ACHN (cell line): ENCODE measurements at places on chromosomes 3 and 15.

DNA sequence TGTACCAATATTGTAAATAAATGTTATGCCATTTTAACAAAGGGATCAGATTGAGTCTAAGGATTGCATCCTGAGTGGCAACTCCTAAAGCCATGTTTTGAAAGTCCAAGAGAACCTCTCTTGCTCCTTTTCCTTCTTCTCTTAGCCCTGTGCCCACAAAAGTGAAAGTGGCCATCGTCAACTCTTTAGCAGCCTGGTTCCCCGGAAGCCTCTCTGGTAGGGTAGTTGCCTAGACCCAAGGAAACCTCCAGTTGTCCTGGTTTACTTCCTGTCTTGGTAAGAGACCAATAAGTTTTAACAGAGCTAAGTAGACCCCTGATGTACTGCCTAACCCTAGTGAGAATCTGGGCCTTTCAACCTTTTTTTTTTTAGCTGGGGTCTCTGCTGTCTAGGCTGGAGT lies 10.2 kb upstream of the ITPKA start:
- no peak for DNase-seq

DNA sequence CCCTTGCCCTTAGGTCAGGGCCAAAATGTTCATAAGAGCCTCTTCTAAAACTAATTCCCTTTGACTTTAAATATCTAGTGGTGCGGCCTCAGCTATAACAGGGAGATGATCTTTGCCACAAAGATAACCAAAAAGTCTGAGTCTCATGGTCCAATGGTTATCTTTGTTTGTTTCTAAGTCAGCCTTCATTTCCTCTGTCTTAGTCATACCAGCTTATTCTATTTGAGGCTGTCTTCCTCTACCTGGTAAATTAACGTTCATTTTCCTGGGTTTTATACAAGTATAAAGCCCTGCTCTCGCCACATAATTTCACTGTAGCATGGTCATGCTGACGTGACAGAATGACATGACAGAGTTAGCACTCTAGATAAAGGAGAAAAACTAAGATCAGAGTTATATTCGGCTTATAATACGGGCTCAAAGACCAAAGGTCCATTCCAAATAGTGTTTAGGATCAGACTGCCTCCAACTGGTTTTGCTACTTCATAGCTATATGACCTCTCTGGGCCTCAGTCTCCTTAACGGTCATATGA lies 18.4 kb downstream of the ZNF860 start:
- no peak for DNase-seq

DNA sequence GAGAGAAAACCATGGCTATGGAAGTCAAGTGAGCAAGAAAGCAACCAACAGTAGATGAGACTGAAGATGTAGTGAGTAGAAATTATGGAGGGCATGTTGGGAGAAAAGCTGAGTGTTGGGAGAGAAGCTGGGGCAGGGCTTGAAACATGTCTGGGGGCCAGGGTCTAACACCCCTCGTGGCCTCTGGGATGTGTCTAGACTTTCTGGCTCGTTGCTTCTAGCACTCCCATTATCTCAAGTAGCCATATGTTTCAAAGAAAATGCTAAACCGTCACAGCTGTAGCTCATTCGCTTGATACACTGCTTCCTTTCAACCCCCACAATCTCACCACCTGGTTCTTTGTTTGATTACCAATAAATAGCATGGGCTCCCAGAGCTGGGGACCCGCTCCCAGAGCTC lies 83.8 kb upstream of the BCHE start:
- no peak for DNase-seq

DNA sequence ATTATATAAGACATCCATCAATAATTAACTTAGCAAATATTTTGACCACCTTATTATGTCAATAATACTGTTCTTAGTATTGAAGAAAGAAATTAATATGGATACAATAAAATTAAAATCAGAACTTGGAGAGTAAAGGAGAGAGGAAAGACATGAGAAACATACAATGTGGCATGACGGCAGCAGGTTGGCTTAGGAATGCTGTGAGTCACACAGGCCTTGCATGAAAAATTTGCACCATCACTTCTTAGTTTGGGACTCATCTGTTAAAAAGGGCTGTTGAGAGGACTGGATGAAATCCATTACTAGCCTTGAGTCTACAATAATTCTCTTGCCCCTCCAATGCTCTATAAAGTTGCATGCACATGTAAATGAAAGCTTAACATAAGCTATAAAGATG lies 880.8 kb downstream of the ROBO1 start:
- DNase-seq = peak; percentile 76

DNA sequence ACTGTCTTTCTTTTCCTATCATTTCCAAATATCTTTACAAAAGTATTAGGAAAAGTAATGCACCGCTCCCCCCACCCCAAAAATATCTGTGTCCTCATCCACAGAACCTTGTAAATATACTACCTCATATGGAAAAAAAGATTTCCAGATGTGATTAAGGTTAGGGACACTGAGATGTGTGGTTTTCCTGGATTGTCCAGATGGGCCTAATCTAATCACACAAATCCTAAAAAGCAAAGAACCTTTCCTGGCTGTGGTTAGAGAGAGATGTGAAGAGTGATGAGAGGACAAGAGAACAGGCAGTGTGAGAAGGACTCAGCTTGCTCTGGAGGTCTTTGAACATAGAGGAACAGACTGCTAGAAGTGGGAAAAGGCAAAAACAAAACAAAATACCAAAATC lies 77.7 kb downstream of the ROBO1 start:
- no peak for DNase-seq

DNA sequence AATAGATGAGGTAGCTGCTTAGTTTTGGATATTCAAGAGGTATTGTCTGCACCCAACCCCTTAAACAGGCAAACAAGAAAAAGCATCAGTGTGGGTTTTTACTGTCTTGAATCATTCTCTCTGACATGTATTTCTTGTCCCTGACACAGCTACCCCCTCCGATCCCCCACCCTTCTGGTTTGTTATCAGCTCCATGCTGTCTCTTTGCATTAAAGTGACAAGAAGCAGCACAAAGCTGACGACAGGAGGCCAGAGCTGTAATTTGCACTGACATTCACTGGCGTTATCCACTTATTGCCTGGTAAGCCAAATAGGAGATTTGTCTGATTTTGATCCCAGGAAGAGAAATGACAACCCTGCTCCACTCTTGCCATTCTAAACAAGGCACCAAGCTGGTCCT lies 83.3 kb upstream of the SNRK start:
- DNase-seq = no peak

DNA sequence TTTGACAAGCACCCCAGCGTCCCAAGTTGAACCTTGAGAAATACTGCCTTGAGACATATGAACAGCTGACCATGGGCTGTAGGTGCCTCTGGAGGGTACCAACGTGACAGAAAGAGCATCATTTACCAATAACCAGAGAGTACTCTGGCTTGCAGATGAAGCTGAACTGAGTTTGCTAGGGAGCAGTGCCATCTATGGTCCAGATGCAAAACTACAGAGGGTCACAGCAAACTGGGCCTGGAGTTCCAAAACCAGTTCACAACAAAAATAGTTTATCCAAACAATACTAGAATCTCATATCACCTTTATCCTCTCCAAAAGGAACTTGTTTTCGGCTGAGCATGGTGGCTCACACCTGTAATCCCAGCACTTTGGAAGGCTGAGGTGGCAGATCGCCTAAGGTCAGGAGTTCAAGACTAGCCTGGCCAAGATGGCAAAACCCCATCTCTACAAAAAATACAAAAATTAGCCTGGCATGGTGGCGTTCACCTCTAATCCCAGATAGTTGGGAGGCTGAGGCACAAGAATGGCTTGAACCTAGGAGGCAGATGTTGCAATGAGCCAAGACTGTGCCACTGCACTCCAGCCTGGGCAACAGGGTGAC lies 69.3 kb downstream of the CHAC1 start:
- DNase-seq = peak; percentile 48

DNA sequence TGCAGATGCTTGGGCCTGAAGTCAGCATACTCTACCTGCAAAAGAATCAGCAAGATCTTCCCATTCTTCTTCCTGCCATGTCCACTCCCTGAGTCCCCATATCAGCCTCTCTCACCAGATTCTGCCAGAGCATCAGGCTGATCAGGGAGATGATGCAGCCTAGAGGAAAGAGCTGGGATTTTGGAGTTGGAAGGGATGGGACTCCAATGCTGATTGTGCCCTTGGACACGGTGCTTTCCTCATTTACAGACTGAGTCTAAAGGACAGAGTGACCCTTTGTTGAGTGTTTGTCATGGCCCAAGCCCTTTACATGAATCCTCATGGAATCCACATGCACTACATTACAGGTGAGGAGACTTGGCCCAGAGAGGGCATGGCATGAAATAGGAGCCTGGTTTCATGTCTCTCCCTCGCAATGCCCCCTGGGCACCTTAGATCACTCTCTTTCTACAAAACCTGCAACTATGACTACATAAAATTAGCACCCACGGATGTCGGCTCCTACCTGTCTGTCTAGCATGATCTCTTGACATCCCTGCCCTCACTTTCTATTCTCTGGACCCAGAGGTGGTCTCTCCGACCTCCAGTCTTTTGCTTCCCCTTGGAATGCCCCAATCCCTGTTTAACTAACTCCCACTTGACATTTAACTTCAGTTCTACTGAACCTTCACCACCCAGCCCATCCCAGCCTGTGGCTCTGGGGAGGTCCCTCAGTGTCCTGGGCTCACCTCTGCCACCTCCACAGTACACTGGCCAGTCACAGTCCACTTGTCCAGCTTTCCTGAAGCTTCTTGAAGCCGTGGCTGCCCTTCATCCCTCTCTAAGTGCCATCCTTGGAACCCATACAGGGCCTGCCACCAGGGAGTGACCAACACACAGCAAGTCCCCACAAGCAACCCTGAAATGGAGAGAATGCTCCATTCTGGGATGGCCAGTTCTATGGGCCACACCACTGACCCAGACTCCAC lies 173.5 kb downstream of the ABHD5 start:
- no peak for DNase-seq

DNA sequence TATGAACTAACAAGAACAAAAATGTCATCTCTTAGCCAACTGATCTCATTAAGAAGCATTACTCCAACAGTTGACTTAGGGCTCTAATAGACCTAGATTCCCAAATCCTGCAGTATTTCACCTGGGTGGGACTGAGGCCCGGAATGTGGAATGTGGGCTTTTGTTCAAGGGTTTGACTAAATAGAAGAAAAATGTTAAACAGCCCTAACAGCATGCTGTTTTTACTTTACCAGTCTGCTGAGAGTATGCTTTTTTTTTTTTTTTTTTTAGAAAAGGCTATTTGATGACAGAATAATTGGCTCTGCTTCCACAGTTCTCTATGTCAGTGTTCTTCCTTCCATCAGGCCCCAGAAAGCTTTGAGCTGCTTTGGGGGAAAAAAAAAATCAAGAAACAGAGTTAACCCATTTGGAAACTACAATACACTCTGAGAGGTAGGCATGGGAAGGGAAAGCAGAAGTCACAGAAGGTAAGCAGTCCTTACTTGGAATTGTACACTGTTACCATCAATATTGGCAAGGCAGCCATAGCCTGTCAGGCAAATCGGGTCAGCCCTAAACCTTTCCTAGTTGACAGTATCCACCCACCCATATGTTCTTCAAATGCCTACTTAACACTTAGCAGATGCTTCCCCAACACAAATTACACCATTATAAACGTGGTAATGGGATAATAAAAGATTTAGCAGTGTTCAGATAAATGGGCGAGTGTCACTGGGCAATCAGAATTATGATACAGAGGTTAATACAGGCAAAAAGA lies 224.2 kb downstream of the CNTN3 start:
- DNase-seq = no peak

DNA sequence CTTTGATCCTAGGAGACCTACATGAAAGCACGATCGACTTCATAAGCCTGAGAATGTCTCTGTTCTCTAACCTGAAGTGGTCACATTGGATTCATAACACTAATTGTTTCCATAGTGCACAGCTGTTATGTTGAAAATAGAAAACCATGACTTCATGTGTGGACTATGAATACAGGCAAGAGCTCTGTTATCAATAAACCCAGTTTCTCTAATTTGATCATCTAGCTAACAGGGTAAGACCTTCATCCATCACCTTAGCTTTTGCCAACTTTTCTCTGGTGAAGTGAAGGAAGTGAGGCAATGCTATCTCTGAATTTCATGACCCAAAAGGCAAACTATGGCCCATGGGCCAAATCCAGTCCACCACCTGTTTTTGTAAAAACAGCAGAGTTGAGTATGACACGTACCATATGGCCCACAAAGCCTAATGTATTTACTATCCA lies 27.2 kb downstream of the ABI3BP start:
- DNase-seq = no peak

DNA sequence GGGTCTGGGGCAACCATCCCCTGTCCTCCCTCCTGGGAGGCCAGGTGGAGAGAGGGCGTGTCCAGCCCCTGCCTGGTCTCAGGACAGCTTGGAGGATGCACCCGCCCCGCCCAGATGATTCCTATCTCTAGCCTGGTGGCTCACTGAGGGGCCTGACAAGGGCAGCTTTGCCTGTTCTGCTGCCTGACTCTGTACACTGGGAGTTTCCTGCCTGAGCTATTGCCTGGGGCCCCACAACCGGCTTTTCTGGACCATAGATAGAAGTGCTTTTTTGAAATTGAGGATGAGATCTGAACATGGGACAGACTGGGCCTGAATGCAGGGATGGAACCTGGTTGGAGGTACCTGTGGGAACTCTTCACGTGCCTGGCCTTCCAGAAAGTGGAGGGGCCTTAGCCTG lies 751 bp upstream of the PLA2G4E start:
- no peak for DNase-seq
